Mesendoderm (in vitro differentiated cells): ENCODE measurements at places on chromosomes 11 and 22.
A peak's percentile ranks its signal among the peaks of the same experiment; 100 is the strongest.

- H3K27ac ChIP-seq, result no peak overlapping the region
- H3K4me1 ChIP-seq, result no peaks in the 10 kb centered on the region
- peak; percentile 44 for DNase-seq
- H3K36me3 ChIP-seq, result no peaks in the 10 kb centered on the region
Observed at GRCh38 chr11:113615098-113615497, 91.0 kb downstream of the TMPRSS5 start.

- no peak for DNase-seq
- H3K27ac ChIP-seq, result no peak overlapping the region
- no peaks in the 10 kb centered on the region for H3K4me1 ChIP-seq
Observed at GRCh38 chr11:129729216-129729615, 86.4 kb upstream of the TMEM45B start.

GRCh38 chr22:31861226-31861840 is 83.0 kb upstream of the YWHAH start:
- H3K27me3 ChIP-seq, result no peaks in the 10 kb centered on the region
- H3K4me1 ChIP-seq, result no peaks in the 10 kb centered on the region
- DNase-seq, result no peak
- H3K36me3 ChIP-seq, result no peaks in the 10 kb centered on the region
- no peak overlapping the region for H3K27ac ChIP-seq

DNA sequence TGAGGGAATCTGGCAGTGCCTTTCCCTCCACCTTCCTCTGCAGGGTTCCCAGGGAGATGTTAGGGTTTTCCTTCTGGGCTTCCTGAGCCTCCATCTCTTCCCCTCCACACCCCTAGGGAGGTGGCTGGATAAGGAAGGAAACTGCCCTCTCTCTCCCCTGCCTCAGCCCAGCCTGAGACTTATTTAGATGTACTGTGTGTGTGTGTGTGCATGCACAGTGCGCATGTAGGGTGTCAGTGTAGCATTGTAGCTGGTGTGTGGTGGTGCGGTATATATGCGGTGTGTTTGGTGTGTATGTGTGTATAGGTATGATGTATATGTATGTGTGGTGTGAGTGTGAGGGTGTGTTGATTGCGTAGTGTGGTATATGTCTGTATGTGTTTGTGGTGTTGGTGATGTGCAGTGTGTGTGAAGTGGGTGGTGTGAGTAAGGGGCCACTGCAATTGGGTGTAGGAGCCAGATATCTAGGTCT is 1.5 kb downstream of the FXYD6 start:
- peaks cover 9% of the 10 kb centered on the region for H3K4me1 ChIP-seq
- no peak for DNase-seq
- no peak overlapping the region for H3K4me3 ChIP-seq
- H3K27me3 ChIP-seq, result peaks cover 1% of the 10 kb centered on the region
- H3K36me3 ChIP-seq, result no peaks in the 10 kb centered on the region

- no peak overlapping the region for H3K27ac ChIP-seq
- no peaks in the 10 kb centered on the region for H3K36me3 ChIP-seq
- no peaks in the 10 kb centered on the region for H3K4me1 ChIP-seq
- no peak overlapping the region for H3K4me3 ChIP-seq
Observed at GRCh38 chr11:107372439-107372838, 85.2 kb downstream of the CWF19L2 start.

- H3K27me3 ChIP-seq, result peaks cover 2% of the 10 kb centered on the region
- no peak overlapping the region for H3K4me3 ChIP-seq
- H3K27ac ChIP-seq, result no peak overlapping the region
- DNase-seq, result no peak
- no peaks in the 10 kb centered on the region for H3K36me3 ChIP-seq
- peaks cover 3% of the 10 kb centered on the region for H3K4me1 ChIP-seq
Observed at GRCh38 chr11:134417871-134418840, 6.1 kb upstream of the B3GAT1 start.
